DMS53 (cell line): ENCODE measurements at places on chromosomes 3 and 15.
A peak's percentile ranks its signal among the peaks of the same experiment; 100 is the strongest.

GRCh38 chr3:111246967-111247760, 175.5 kb downstream of the NECTIN3 start:
- peak; percentile 17 for DNase-seq

DNA sequence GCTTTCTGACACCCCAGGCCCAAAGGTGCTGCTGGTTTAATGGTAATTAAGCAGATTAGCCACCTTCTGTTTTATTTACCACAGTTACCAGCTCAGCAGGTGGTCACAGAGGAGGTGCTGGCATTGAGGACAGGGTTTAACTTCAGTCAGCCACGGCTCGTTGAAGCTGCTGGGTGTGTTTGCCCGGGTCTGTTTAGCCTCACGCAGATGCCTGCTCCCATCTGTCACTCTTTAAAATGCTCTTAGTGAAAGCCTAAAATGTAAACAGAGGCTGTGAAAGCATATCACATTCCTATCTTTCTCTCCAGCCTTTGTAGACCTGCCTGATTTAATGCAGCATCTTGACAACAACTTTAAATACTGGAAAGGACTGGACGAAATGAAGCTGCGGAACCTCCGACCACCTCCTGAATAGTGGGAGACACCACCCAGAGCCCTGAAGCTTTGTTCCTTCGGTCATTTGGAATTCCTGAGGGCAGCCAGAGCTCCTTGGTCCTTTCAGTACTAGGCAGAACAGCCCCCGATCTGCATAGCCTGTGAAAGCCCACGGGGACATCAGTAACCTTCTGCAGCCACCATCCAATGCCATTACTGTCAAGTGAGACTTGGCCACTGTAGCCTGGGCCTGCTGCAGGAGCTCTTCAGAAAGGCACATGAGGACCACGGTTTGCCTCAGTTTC, 156.0 kb downstream of the PDE8A start:
- DNase-seq: peak; percentile 58

GRCh38 chr3:105480768-105481167, 114.1 kb downstream of the ALCAM start:
- no peak for DNase-seq

- DNase-seq: peak; percentile 77
Measured at GRCh38 chr3:56468184-56469106, at the start of gene ERC2. Gene ERC2, minus strand, starts transcription at chr3:56468467.

GRCh38 chr3:158097081-158097592, 9.1 kb downstream of the SHOX2 start:
- DNase-seq: no peak

DNA sequence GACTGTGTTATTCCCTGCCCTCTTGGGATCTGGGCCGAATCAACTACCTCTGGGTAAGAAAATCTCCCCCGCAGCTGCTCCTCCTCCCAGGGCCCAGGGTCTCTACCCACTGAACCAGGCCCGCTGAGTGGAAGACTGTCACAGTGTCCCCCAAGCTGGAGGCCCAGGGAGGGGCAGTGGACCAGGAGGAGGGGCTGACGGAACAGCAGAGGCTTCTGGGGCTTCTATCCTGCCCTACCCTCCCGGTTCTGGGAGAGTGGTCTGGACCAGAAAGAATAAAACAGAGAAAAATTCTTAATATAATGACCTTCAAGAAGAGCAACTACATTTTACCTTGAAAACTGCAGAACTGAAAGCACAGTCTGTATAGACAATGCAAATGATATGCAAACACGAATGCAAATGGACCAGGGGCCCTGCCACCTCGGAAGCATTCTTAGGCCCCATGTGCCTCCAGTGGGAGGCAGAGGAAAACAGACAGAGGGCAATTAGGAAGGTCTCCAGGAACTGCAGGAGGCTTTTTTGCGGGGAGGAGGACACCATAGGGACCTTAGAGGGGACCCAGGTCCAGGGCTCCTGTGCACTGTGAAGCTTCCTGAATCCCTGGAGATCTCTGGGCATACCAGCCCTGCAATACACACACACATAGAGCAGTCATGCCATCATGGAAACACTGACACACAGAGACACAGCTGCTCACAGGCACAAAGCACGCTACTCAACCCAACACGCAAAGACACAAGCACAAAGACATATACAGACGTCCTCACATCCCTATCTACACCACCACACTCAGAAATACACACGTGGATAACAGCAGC, 12.3 kb downstream of the MEGF11 start:
- DNase-seq: no peak

DNA sequence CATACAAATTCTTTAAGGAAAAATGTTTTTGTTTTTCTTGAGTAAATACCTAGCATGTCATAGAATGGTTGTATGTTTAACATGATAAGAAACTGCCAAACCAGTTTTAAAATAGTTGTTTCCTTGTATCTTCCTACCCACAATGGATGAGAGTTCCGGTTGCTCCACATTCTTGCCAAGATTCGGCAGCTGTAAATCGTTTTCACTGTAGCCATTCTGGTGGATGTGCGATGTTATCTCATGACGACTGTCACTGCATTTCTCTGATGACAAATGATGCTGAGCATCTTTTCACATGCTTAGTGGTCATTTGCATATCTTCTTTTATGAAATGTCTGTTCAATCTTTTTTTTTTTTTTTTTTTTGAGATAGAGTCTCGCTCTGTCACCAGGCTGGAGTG, 36.6 kb upstream of the SH3GL3 start:
- no peak for DNase-seq

DNA sequence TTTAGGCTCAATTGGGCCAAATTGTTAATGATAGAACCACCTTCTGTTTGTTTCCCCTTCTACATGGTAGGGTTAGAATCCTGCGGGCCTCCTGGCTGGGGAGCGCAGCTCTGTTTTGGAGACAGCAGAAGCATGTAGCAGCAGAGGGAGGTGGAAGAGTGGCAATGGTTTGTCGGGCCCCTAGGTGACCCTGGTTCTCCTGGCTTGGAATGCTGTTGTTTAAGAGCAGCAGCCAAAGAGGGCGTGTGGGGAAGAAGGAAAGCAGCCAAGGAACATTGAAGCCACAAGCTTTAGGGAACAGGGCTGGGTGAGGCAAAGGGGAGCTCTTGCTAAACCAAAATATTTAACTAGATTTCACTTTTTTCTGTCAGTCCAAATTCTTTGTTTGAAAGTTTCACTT, 213.7 kb upstream of the NR2E3 start:
- DNase-seq: no peak

GRCh38 chr3:30544812-30545211, 61.6 kb upstream of the TGFBR2 start:
- DNase-seq: no peak

DNA sequence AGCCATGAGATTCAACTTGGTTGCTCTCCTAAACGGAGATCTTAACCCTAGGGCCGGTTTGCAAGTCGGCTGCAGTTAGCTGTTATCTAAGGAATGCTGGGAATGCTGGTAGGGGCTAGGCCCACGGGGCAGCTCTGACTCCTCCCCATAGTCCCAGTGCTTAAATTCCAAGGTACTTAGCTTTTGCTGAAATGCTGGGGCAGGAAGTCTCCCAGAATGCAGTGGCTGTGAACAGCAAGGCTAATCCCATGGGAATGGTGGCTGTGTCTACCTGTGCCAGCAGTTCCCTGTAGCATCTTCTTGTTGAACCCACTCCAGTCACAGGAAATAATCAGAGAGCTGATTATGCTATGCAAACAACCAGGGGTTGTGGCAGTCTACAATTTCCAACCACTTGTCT, 102.5 kb upstream of the TJP1 start:
- peak; percentile 78 for DNase-seq

DNA sequence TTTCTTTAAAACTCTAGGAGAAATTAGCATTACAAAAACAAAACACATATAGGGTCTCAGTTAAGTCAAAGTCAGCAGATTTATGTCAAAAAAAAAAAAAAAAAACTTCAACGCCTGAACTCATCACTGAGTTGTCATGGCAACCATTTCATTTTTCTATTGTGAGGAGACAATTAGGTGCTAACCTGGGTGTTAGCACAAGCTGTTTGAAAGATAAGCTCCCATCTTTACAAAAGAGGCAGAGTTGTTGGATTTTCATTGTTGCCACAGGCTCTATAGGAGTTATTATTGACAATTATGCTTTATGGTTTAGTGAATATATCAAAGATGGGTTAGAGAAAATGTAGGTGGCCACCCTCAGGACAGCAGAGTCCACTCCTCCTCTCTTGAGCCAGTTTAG, 806.9 kb downstream of the GRM7 start:
- peak; percentile 40 for DNase-seq

DNA sequence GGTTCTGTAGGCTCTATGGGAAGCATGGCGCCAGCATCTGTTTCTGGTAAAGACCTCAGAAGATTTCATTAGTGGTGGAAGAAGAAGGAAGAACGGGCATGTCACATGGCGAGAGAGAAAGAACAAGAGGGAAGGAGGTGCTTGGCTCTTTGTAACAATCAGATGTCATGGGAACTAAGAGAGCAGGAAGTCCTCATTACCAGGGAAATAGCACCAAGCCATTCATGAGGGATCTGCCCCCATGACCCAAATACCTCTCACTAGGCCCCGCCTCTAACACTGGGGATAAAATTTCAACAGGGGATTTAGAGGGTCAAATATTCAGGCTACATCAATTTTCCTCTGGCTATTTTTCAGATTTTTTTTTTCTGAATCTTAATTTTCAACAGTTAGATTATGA, 954.3 kb downstream of the SQOR start:
- peak; percentile 1 for DNase-seq

DNA sequence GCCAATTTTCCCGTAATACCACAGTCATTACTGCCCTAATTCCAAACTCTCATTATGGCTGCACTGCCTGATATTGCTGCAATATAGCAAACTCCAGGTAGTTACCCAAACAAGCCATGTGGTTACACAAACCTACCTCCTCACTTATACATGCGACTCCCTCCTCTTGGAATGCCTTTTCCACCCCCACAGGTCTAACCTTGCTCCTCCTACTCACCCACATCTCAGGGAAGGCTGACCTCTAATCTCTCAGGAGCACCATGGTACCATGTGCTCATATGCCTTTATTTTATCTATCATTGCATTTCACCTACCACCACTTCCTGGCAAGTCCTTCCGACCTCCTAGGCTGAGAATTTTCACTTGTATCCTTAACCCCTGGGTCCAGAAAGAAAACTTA, 2.9 kb downstream of the RBPMS2 start:
- DNase-seq: no peak

- DNase-seq: no peak
Measured at GRCh38 chr15:48992545-48992944, 28.8 kb upstream of the SHC4 start.
